ENCODE measurements at places on chromosomes 3 and 15.

- no peak for DNase-seq
These were observed 28.5 kb upstream of the RPL39L start for GRCh38 chr3:187167777-187168176.

DNA sequence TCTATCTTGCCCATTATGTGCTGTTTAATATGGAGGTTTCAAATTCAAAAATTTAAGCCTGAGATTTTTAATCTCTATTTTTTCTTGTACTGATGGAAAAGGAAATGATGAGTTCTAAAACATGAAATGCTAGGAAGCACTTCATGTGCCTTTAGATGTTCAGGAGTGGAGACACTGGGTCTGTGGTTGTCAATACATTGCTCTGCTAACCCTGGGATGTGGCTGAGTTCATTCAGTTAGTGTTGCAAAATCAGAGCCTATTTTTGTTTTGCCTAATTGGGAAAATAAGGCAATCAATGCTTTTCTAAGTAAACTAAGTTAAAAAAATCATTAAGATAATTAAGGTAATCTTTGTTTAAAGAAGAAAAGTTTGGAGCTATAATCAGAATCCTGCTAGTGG lies 83.1 kb downstream of the DIPK2A start:
- no peak for DNase-seq

DNA sequence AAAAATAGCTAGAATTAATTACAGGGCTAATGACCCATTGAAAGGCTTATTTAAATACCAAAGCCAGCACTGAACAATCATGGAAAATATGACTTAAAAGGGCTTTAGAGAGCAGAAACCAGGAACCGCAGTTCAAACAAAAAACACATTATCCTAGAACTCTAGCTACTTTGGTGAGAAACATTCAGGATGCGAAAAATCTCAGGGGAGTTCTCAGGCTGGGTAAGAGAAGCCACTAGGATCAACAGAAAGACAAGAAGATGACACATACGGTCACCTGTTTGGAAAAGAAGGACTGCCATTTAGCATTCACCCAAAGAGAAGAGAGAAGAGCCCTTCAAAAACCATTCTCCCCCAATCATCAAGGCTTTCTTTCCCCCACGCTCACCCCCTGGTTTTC lies 75.6 kb upstream of the ICE2 start:
- no peak for DNase-seq

DNA sequence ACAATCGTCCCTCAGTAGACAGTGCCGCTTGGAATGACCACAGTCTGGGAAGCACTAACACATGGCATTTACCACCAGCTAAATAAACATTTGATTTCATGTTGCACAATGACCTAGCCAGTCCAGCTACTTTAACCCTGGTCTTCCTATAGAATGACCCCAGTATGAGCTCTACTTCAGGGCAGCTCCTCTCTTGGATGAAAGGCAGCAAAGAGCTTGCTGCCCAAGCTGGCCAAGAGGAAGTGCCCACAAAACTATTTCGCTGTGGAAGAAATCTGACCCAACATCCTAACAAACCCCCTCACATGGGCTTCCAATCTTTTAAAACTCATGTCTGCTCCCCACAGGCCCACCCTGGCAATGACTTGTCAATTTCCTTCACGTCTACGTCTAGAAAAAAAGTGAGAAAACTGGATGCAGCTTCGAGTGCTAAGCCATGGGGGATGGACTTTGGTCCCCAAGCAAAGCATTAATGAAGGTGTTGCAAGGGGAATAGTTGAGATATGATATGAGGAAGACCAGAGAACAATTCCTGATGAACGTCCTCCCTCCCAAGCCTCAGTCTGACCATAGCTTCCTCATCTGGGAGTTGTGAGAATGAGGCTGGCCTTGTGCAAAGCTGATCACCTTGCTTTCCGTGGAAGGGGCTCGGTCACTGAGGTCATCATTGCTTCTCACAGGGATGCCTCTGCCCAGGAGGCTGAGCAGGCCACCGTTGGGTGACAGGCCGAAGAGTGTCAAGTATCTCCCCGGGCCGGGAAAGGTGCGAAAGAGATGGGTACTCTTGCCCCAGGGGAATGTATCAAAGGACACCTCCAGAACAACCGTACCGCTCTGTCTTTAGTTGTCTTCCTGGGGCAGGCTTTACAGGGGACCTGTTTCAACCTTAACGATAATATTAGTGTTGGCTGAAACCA lies 964 bp downstream of the SLC25A20 start:
- DNase-seq, result peak; percentile 13

DNA sequence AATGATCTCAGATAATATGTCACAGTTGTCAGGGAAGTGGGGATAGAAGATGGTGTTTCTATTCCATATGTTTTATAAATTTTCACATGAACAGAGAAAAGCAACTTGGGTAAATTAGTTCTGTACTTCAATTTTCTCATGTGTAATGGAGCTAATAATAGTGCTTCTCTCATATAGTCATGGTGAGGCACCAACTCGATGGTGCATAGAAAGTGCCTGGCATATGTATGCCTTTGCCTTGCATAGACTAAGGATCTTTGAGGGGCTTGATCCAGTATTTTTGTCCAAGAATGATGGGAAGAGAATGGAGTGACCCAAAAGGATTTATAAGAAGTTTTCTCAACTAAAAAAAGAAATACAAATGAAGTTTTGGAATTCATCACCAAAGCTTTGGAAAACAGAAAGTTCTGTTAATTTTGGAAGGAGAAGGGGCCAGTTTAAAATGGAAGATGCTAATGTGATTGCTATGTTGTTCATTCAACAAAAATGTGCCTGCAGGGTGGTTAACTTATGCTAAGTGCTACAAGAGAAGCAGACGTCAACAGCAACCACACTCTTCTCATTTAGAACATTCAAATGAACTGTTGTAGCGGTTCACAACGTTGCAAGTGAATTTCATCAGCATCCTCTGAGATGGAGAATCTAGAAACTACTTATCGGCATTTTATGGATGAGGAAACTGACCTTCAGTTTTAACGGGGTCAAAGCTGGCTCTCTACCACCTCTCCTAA lies 86.1 kb downstream of the RTP4 start:
- no peak for DNase-seq

GRCh38 chr3:159600291-159600690 lies 388.3 kb upstream of the IL12A start:
- DNase-seq, result no peak

DNA sequence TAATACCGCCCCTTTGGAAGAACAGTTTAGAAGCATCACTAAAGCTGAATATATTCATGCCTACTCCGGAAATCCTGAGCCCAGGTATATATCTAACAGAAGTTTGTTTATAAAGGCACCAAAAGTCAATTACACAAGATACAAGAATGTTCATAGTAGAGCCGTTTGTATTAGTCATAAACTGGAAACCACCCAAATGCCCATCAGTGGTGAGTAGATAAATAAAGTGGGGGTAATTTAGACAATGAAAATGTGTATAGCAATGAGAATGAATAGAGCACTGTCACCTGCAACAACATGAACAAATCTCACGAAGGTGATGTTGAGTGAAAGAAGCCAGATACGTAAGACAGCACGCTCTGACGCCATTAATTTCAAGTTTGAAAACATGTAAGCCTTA lies 68.3 kb upstream of the GLCE start:
- no peak for DNase-seq

- DNase-seq, result peak; percentile 46
These were observed 623.5 kb upstream of the TBL1XR1 start for GRCh38 chr3:177820683-177821316.

DNA sequence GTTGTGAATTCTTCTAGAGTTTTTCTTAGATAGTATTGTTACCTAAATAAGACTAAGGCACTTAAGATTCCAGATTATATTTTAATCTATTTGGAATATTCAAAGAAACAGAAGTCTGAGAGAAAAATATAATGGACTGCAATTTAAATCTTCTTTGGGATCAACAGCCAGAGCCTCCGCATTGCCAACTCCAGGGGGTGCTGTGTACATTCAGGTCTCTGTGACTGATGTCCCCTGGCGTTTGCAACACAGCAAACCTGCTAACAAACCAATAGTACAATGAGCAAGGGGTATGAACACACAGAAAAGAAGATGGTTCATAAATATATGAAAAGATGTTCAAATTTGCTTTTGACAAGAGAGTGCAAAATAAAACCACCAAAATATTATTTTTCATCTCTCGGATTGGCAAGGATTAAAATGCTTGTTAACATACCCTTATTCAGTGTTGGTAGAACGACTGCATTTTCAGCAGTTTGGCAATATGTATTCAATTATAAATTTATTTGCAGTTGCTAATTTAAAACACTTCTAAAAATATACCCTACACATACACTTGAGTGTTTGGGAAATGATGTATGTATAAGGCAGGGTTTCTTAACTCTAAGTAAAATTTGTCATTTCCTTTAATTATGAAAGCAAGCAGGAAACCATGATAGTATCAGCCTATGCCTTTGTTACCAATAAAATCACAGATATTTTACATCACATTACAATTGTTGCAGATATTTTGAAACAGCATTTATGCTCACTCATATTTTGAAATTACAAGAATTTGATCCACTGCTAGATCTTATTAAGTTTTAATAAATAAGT lies 16.1 kb upstream of the TM4SF1 start:
- DNase-seq, result peak; percentile 80

DNA sequence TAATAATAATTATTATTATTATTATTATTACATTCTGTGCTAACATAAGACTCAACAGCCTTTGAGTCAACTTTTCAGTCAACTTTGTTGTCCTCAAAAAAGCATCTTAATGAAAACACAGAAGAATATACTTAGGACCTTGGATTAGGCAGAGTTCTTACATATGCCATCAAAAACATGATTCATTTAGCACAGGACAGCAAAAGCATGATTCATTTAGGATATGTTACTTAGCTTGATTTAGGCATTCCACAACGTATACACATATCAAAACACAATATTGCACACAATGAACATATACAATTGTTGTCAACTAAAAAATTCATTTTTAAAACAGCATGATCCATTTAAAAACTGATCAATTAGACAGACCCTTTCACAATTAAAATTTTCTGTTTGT lies 213.0 kb downstream of the FMN1 start:
- DNase-seq, result no peak

- peak; percentile 57 for DNase-seq
These were observed 92.2 kb downstream of the KLHL25 start for GRCh38 chr15:85702321-85703101.

DNA sequence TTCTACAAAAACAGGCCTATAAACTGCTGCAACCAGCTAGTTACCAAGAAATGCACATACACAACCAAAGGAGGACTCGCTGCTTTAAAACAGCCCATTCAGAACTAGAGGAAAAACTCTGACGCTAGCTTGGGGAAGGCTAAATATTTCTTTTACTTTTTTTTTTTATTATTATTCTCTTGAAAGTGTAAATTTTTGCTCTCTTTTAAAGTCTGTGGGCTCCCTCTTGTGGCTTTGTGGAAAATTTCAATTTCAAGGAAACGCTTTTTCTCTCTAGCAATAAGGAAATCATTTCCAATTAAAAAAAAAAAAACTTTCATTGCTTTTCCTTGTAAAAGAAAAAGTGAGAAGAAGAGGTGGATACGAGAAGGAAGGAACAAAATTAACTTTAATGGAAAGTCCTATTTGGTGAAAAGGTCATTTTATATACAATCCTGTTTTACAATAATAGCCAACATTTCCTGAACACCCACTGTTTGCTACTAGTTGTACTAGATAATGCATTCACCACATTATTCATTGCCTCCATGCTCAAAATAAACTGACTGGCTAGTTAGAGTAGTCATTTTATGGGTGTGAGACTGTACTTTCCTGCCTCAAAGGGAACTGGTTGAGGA lies 51.2 kb upstream of the SAMMSON start:
- DNase-seq, result peak; percentile 69

DNA sequence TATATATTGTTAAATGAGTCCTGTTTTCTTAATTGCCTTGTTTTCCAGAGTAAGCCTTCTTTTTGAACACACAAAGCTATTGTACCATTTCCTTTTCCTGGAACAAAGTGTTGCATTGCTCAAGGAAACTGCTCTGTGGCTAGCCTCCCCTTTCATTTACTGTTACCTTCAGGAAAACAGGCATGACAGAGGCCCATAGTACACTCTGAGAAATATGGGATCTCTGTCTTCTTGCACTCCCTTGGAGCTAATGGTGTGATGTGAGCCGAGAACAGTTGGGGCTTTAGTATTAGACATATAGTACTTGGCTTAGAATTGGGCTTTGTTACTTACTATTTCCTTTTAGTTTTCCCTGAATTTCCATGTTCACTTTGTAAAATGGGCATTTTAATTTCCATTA lies 193.7 kb downstream of the GHSR start:
- DNase-seq, result no peak

- DNase-seq, result no peak
These were observed 47.6 kb downstream of the IDH2 start for GRCh38 chr15:90054618-90055097.

DNA sequence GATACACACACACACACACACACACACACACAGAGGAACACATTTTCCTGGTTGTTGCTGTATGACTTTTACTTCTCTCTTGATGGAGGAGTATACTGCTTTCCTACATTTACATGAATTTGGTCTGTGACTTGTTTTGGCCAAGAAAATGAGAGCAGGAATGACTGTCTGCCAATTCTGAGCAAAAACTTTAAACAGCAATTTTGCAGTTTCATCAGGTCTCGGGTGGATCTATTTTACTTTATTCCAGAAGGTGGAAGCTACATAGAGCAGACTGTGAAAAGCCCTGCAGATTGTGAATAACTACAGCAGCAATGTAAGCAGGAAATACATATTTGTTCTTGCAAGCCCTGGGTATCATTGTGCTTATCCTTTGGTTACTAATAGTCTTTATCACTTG lies 1350.0 kb upstream of the EPHA6 start:
- DNase-seq, result no peak

DNA sequence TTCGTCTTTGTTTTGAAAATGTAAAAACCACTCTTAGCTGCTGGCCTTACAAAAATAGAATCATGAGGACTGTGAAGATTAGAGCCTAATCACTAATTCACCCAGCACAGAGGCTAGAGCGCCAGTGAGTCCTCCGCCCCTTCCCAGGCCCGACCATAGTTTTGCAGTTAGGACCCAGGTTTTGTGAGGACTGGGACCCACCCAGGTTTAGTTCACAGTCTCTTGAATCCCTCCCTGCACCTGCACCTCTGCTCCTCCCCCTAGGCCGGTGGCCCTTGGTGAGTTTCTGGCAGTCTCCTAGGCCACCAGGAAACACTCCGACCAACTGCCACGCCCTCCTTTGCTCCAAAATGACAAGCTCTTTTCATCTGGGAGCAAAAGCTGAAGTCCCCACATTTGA lies 136.0 kb upstream of the CCDC54 start:
- DNase-seq, result peak; percentile 12

GRCh38 chr3:53624061-53624857 lies 129.8 kb downstream of the CACNA1D start:
- no peak for DNase-seq

- DNase-seq, result peak; percentile 25
These were observed 1.4 kb upstream of the MAGEL2 start for GRCh38 chr15:23648920-23649515.

All from suppressor macrophage (primary cell).